ENCODE measurements at places on chromosomes 2 and 18.
A peak's percentile ranks its signal among the peaks of the same experiment; 100 is the strongest.

- no peak for DNase-seq
These were observed 220.2 kb upstream of the RASGRP3 start for GRCh38 chr2:33256162-33256755.

- DNase-seq, result peak; percentile 96
These were observed at the start of gene STEAP3 for GRCh38 chr2:119223521-119224390. Gene STEAP3, plus strand, starts transcription at chr2:119223834. Its CDS starts 7,179 bp downstream, at chr2:119231013.

DNA sequence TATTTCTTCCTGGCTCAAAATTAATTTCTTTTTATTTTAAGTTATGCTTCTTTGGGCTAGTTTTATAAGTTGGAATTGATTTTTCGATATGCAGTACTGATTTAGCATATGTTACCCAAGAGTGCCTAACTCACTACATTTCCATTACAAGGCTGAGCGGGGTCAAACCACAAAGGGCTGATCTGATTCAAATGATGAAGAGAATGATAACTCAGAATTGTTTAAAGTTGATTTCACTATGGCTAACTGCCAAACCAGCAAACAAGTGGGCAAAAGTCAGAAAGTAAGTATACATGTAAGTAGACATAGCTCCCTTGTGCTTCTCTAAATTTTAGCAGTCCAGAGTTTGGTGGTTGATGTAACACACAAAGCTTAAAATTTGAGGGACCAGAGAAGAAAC, 35.6 kb downstream of the RAD51AP2 start:
- no peak for DNase-seq

DNA sequence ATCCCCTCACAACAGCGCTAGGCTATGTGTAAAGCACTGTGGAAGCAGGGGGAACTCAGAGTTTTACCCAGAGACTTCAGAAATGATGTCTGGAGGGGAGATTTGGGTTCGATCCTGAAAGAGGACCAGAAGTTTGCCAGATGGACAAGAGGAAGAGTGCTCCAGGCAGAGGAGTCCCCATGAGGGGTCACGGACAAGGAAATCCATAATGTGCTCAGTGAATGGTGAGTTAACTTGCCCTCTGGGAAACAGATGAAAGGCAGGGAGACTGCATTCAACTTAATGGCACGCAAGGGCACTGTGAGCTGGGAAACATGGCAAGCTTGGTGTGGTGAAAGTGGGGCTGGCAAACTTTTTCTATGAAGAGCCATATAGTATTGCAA, 6.0 kb upstream of the ASAP2 start:
- no peak for DNase-seq

DNA sequence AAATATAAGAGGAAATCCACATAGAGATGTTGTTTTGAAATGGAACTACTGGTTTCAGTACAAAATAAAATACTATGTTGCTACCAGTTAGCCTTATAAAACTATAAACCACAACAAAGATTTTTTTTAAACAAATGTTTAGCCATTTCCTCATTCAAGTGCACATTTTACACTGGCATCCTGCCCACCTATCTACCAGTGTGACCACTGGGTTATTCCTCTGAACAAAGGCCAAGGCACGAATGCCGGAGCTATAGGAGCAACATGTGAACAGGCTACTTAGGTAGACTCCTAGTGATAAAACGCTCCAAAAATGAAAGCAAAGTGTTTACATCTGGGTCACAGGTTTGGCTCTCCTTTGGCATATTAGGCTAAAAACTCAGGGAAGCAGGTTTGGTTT, 31.8 kb upstream of the SULT1C4 start:
- DNase-seq, result no peak

GRCh38 chr2:211903961-211904360, 634.6 kb downstream of the ERBB4 start:
- no peak for DNase-seq

- DNase-seq, result no peak
These were observed 334.4 kb upstream of the DLGAP1 start for GRCh38 chr18:4789506-4789905.

- DNase-seq, result no peak
These were observed 36.0 kb upstream of the ASAP2 start for GRCh38 chr2:9170458-9171130.

GRCh38 chr2:176158855-176159662, 2.0 kb downstream of the HOXD3 start:
- peak; percentile 47 for DNase-seq

GRCh38 chr18:11019295-11020105, 129.9 kb downstream of the PIEZO2 start:
- no peak for DNase-seq

GRCh38 chr18:44715842-44716241, 35.2 kb downstream of the SETBP1 start:
- no peak for DNase-seq

DNA sequence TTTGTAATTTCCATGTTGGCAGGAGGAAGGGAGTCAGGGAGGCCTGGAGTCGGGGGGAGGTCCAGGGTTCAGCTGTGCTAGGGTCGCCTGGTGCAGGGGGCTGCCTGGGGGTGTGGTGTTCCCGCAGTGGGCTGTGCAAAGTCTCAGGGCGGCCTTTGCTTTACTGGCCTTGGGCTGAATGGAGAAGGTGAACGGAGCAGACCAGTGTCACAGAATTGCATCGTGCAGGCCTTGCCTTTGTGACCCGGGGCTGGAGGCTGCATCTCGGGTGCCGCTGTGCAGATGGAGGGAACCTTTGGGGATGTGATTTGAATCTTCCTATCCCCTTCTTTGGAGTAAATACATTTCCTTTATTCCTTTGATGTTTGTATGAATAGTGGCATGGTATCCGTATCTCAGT, 8.8 kb downstream of the SNTG2 start:
- DNase-seq, result no peak

DNA sequence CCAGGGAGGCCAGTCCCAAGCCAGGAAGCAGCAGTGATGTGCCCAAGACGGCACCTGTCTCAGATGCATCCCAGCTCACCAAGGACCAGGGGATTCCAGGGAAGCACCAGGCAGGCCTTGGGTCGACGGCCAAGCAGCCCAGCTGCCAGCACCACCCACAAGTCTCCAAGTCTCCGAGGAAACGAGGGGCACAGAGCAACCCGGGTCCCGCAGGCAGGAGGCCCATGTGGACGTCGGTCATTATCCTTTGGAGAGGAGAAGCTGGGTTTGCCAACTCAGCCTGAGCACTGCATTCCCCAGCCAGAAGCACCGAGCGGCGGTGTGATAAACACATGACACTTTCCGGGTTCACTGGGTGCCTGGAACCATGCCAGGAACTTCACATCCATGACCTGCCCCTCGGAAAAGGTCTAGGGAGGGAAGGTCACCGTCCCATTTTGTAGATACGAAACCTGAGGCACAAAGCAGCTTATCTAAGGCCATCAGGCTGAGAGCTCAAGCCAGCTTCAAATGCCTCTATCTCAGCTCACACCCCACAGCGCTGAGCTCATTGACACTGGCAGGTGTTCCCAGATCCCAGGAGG, 104.5 kb downstream of the ZNF516 start:
- no peak for DNase-seq

GRCh38 chr18:25815659-25816058, 274.8 kb downstream of the SS18 start:
- no peak for DNase-seq

DNA sequence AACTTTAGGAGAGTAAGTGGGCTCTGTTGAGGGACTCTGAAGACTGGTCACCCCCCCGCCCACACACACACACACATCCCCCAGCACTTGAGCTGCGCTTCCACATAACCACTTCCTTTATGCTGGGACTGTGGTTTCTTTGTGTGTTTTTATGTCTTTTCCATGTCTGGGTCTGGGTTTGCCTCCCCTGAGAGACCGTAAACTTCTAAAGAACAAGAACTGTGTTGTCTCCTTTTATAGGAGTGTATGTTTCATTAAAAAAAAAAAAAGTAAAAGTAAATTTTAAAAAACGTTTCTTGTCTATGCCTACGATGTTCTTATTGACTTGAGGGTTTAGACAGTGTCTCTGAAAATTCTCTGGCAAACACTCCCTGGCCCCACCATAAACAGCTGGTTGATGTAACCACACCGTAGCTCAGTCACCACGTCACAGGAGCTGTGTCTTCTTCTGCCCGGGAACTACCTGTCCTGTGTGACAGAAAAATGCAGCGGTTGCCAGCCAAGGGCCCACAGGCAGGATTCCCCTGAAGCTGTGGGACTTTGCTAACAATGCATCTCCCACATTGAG, 68.0 kb downstream of the KLHL29 start:
- no peak for DNase-seq

- no peak for DNase-seq
These were observed 546.0 kb downstream of the ZNF804A start for GRCh38 chr2:185144159-185144919.

- no peak for DNase-seq
These were observed at the start of gene KRTCAP3 for GRCh38 chr2:27441958-27442919. Gene KRTCAP3, plus strand, starts transcription at chr2:27442381. Its CDS starts 32 bp downstream, at chr2:27442413.

DNA sequence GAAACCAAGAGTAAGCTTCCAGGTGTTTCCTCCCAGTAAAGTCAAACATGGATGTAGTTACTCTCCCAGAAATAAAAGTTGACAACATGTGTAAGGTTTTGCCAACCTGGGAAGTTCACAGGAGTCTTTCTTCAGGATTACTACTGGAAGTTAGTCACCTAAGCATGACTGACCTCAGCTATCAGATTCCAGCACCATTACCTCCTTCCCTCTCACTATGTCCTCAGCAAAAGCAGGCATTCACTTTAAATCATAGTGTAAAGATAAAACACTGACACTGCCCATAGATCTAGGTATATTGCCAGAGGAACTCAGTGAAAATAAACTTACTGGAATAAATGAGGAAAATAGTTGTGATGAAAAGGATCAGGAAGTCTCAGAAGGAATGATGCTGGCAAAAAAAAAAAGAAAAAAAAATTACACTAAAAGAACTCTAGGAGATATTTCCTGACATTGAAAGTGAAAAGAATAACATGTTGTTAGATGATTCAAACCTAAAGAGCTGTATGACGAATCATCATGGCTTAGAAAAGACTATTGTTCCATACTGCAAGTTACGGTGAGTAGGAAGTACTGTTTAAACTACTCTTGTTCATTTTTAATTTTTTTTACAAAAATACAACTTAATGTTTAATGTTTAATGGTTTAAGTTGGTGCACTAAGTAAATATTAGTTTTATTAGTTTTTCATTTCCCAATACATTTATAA, 484.5 kb upstream of the ZNF804A start:
- DNase-seq, result no peak
